ENCODE measurements at places on chromosomes 5 and 9.

DNA sequence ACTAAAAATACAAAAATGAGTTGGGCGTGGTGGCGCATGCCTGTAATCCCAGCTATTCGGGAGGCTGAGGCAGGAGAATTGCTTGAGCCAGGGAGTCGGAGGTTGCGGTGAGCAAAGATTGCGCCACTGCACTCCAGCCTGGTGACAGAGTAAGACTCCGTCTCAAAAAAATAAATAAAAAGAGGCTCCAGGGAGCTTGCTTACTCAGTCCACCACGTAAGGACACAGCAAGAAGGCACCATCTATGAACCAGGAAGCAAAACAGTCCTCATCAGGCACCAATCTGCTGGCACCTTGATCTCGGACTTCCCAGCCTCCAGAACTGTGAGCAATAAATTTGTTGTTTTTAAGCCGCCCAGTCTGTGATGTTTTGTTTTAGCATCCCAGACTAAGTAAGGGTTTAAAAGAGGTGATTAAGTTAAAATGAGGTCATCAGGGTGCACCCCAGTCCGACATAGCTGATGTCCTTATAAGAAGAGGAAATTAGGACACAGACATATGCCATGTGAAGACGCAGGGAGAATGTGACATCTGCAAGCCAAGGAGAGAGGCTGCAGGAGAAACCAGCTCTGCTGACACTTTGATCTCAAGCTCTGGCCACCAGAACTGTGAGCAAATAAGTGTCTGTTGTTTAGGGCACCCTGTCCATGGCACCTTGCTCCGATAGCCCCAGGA is 45.9 kb downstream of the C9orf50 start:
- peak; percentile 76 for DNase-seq

DNA sequence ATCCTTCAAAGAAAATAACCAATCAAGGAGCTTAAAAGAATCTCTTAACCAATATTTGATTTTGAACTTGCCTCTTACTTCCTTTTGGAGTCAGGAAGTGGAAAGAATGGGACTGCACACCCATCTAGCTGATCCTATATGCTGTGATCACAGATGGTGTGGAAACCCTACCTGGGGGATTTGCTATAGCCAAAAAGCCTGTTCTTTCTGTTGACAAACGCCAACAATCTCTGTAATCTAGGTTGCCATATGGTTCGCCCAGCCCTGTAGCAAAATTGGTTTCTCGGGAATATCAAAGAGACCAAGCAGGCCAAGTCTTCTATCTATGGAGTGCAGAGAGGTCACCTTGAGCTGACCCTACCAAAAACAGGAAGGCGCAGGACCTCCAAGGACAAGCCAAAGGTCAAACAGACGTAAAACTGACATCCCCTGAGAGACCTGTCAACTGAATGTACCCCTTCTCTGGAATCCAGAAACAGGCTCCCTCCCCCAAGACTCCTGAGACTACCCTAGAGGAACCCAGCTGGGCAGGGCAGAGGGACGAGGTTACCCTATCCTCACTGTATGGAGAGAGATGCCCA is 19.4 kb downstream of the NRG2 start:
- DNase-seq, result no peak

GRCh38 chr9:7259544-7260241 is 501.9 kb downstream of the KDM4C start:
- DNase-seq, result peak; percentile 4

GRCh38 chr5:172868924-172869591 is 35.0 kb downstream of the ERGIC1 start:
- peak; percentile 93 for DNase-seq

GRCh38 chr5:126693806-126694205 is 83.1 kb upstream of the LMNB1 start:
- no peak for DNase-seq

DNA sequence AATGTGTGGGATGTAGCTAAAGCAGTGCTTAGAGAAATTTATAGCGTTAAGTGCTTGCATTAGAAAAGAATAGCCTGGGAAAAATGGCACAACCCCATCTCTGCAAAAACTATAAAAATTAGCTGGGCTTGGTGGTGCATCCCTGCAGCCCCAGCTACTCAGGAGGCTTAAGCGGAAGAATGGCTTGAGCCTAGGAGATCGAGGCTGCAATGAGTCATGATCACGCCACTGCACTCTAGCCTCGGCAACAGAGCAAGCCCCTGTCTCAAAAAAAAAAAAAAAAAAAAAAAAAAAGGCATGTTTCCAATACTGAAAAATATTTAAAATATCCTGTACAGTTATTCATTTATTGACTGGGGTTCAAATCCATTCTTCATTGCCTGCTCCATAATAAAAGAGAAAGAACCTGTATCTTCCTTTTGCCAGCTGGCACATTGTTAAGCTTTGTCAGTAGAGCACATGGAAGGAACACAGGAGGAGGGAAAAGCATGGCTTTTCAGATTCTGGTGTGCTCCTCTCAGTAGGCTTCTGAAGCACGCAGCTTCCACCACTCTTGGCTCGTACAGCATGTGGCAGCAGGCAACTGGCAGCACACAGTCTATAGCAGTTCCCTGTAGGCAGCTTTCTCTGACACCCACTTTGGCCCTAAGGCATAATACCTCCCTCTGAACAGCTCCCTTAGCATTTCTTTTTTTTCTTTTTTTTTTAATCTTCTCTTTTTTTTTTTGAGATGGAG is 73.5 kb downstream of the TRIM36 start:
- DNase-seq, result peak; percentile 46

GRCh38 chr9:80937645-80938044 is 751.7 kb downstream of the TLE1 start:
- DNase-seq, result no peak

- DNase-seq, result no peak
These were observed 582.6 kb downstream of the NR2F1-AS1 start for GRCh38 chr5:92998456-92998855.

GRCh38 chr5:16554110-16554509 is 62.7 kb downstream of the RETREG1 start:
- no peak for DNase-seq

GRCh38 chr9:34490760-34491159 is 32.0 kb downstream of the ENHO start:
- DNase-seq, result no peak

GRCh38 chr5:36629729-36630128 is 23.3 kb downstream of the SLC1A3 start:
- no peak for DNase-seq

GRCh38 chr9:106783121-106783520 is 79.8 kb upstream of the ZNF462 start:
- no peak for DNase-seq

DNA sequence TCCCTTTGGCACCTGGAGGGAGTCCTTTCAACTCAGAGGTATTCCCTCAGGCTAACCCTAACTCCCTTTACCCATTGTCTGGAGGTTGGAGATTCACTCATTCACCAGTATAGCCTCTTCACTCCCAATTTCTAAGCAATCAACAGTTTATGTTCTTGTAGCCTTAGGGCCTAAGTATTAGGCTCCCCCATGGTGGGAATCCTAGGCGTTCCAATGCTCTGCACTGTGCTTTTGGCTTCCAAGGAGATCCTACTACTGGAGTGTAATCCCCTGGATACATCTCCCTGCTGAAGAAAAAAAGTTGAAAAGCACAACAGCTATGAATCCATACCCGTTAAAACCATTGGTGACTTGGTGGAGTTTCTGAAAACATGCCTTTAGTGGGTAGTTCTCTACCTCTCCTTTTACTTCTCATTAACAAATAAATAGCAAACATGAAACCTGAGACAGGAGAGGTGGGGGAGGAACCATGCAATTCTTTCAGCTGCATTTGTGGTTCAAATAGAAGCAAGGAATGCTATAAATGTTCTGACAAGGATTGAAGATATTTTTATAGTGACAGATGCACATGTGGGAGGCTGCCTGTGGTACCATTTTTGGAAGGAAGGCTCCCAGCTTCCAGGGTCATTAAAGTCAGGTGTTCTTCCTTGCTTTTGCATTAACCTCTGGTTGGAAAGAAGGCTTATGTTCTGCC is 397.1 kb downstream of the DMAC1 start:
- DNase-seq, result no peak

- DNase-seq, result no peak
These were observed 180.1 kb downstream of the CACNA1B start for GRCh38 chr9:138057726-138058125.

GRCh38 chr5:32600054-32600622 is 14.8 kb downstream of the SUB1 start:
- DNase-seq, result peak; percentile 80

GRCh38 chr5:36790847-36791246 is 85.7 kb upstream of the NIPBL start:
- DNase-seq, result peak; percentile 24

- DNase-seq, result no peak
These were observed 1229.3 kb downstream of the CDH12 start for GRCh38 chr5:21623831-21624230.

DNA sequence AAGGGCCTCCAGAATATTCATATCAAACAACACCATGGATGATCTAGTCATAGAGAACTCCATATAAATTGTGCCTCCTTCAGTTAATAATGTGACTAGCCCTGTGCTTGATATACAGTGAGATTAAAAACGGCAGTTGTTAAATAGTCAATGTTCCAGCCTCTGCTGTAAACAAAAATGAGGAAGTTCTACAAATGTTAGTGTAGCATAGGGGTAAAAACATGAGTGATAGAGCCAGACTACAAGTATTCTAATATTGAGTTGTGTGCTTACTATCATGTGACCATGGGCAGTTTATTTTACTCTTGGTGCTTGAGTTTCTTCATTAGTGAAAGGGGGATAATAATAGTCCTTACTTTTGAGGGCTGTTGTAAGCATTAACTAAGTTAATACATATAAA is 43.3 kb upstream of the SLCO6A1 start:
- DNase-seq, result no peak

GRCh38 chr9:123745451-123745850 is 184.5 kb downstream of the DENND1A start:
- no peak for DNase-seq

- DNase-seq, result no peak
These were observed 174.6 kb downstream of the RFK start for GRCh38 chr9:76219560-76220151.

- no peak for DNase-seq
These were observed 81.2 kb downstream of the FRMD3 start for GRCh38 chr9:83457005-83457404.

DNA sequence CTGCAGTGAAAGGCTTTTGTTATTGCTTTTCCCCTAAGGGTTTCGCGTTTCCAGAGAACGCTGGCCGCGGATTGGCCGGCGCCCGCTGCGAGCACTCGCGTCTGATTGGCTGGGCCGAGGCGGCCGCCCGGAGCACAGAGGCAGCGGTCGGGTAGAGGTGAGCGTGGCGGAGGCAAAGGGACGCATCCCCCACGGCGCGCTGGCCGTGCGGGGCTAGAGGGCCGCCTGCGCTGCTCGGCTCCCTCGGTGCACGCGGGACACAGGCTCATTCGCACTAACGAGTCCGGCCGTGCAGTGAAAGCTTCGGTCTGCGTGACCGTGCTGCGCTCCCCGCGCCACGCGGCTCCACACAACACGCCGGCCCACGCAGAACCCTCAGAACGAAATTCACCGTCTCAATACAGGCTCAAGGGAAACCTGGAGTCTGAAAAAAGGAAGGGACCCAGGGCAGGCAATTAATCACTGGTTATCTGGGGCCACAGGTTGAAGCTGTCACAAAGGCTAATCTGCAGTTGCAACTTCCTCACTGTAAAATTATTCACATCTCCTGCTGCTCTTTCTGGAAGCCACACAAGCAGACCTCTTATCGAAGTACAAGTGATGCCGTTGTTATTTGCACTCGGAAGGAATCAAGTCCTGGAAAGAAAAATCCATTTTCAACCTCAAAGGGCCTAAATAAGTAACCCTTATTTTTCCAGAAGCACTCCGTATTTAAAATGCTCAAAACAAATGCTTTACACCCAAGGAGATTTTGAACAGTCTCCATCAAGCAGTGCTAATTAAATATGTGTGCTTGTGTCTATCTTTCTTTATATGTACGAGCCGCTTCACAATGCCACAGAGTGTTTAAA is 94.6 kb downstream of the ZNF608 start:
- DNase-seq, result peak; percentile 79

- no peak for DNase-seq
These were observed 928.5 kb downstream of the TLE4 start for GRCh38 chr9:80500300-80500699.

- DNase-seq, result no peak
These were observed 2.3 kb downstream of the CDKN2B-AS1 start for GRCh38 chr9:21996858-21997257.

GRCh38 chr5:10329446-10329819 is 21.7 kb upstream of the CMBL start:
- DNase-seq, result no peak

DNA sequence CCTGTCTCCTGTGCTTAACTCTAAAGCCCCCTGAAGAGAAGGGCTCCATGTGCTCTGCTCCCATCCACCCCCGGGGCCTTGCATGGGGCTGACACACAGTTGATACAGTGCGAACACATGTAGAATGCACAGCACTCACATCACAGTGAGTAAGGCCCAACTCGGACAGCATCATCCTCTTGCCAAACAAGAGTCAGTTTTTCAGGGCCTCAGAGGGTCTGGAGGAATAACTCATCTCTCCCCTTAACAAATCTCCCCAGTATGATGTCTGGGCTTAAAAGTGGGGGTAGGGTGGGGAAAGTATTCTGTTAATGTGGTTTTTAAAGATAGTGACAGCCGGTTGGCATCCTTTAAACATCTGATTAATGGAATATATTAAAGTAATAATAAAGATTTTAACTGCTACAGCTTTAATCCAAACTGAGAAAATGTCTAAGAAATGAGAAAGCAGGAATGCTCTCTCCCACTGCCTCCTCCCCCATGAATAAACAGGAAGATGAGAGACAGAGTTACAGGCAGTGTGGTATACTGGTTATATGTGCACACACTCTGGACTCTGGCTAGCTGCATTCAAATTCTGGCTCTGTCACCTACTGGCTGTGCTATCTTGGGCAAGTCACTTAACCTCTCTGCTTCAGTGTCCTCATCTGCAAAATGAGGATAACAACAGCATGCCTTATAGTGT is 22.5 kb downstream of the APBA1 start:
- DNase-seq, result peak; percentile 20

- DNase-seq, result no peak
These were observed 2.1 kb downstream of the ECSCR start for GRCh38 chr5:139460455-139460854.

GRCh38 chr9:93930070-93930469 is 25.1 kb downstream of the BARX1 start:
- DNase-seq, result no peak

- no peak for DNase-seq
These were observed 4.8 kb upstream of the PRKACG start for GRCh38 chr9:69018737-69019136.

All from ELR (cell line).